ENCODE measurements at places on chromosomes 7 and 10. TPM values are rescaled to one million over a fixed set of nuclear protein-coding genes. Genes with fewer than 3 reads are reported as not detected.

GRCh38 chr10:6595499-6595898, 15.4 kb upstream of the PRKCQ start:
- no peak for DNase-seq

The PPP1R3A gene
- 0.05 TPM for total RNA-seq

- no peak for DNase-seq
Measured at GRCh38 chr7:96217147-96217546, 104.8 kb downstream of the SLC25A13 start.

DNA sequence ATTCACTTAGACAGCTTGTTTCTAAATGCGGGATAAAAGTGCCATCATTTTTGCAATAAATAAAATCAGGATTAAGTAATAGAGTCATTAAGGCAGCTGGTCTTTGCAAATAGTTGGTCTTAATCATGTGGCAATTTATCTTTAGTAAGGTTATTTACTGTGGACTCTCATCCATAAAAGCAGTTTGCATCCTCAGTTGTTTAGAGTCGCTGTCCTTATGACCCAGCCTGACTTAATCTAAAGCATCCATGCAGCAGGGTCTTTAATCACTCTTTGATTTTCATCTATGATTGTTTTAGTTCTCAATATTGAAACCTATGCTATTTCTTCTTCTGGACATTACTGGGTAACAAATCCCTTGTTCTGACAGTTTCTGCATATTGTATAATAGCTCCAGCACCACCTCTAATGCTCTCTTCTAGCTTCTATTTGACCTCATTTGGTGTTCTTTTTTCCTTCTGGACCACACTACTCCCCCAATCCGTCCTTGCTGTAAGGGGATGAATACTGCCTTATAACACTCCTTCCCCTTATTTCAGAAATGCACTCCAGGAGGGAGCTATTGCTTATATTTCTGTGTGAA, 95.0 kb downstream of the CD36 start:
- no peak for DNase-seq

GRCh38 chr7:106704000-106704840, 43.3 kb upstream of the CCDC71L start:
- DNase-seq: no peak

GRCh38 chr7:80771523-80771922, 133.1 kb downstream of the CD36 start:
- no peak for DNase-seq

DNA sequence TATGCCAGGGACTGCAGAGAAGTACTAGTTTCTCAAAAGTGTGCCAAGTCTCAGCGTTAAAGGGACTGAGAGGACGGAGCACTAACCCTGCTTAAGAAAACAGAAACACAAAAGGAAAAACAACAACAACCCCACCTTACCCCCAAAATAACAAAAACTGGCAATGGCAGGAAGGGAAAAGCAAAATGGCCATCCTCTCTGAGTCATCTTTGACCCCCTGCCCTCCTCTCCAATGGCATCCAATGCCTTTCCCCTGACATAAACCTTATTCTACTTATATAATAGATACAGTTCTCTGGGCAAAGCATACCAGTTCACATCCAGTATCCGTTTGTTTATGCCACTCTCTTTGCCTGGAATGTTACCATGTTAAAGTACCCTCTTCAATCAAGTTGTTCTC, 1.6 kb downstream of the POLR1F start:
- DNase-seq: no peak

The DLX6 gene
- 0.47 TPM for total RNA-seq

The SRRM3 gene
- 0.05 TPM for total RNA-seq

The MMD2 gene
- not detected for total RNA-seq

The BTBD16 gene
- 0.14 TPM for total RNA-seq

DNA sequence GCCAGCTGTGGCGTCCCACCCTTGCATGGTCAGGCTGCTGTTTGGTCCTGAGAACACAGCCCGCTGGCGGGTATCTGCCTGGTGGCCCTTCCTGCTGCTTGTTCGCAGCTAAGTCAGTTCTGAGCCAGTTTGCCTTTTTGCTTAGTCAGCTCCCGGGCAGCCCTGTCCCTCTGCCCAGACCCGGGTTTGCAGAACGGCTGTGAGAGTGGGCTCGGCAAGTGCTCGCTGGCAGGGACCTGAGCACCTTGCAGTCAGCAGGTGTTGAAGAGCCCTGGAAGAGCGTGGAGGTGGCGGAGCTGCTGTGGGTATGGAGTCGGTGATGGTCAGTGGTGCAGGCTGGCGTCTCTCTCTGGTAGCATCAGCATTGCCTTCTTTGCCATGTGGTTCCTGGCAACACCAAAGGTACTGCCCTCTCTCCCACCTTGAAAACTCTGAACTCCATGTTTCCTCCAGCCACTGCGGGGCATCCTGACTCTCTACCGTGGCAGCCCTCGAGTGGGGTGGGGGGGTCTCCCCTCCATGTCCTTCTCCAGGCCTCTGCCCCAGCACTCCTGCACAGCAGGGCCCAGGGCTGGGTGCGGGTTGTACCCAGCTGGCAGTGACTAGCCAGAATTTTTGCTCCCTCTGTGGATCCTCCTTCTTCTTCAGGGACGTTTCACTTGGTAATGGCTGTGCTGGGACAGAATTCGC, 4.6 kb downstream of the INPP5A start:
- no peak for DNase-seq

DNA sequence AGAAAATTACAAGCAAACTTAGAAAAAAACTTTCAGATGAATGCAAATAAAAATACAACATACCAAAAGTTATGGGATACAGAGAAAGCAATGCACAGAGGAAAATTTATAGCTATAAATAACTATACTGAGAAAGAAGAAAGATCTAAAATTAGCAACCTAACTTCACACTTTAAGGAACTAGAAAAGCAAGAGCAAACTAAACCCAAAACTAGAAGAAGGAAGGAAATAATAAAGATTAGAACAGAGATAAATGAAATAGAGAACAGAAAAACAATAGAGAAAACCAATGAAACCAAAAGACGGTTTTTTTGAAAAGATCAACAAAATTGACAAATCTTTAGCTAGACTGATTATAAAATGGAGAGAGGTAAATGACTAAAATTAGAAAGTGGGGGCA, 9.6 kb upstream of the STRA8 start:
- no peak for DNase-seq

The ZP3 gene
- 1.6 TPM for total RNA-seq

GRCh38 chr7:5284304-5285281, 1.9 kb downstream of the SLC29A4 start:
- no peak for DNase-seq

Measured in thymus (tissue), 14 donors.